ENCODE measurements at places on chromosomes 11 and 22.
A peak's percentile ranks its signal among the peaks of the same experiment; 100 is the strongest.

- DNase-seq, result no peak
Measured at GRCh38 chr11:81772166-81772565, 961.5 kb downstream of the FAM181B start.

DNA sequence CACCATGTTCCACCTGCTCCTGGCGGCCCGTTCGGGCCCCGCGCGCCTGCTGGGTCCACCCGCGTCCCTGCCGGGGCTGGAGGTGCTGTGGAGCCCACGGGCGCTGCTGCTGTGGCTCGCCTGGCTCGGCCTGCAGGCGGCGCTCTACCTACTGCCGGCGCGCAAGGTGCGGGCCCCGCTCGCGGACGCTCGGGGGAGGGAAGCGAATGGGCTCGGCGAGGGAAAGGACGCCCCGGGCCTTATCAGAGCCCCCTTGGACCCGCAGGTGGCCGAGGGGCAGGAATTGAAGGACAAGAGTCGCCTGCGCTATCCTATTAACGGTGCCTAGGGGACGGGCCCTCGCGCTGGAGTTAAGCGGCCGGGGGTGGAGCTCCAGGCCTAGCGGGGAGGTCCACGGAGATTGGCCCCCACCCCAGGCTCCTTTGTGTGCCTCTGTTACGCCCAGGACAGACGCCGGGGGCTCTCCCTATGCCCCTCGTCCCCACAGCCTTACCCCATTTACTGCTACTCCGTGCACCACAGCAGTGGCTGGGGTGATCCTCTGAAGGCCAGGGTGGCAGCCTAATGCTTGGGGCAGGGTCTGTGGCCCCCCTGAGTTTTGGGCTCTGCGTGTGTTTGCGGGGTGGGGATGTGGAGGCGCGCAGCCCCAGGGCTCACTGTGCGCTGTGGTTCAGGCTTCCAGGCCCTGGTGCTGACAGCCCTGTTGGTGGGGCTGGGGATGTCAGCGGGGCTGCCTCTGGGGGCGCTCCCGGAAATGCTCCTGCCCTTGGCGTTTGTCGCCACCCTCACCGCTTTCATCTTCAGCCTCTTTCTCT lies 1.1 kb downstream of the TM7SF2 start:
- DNase-seq, result no peak

DNA sequence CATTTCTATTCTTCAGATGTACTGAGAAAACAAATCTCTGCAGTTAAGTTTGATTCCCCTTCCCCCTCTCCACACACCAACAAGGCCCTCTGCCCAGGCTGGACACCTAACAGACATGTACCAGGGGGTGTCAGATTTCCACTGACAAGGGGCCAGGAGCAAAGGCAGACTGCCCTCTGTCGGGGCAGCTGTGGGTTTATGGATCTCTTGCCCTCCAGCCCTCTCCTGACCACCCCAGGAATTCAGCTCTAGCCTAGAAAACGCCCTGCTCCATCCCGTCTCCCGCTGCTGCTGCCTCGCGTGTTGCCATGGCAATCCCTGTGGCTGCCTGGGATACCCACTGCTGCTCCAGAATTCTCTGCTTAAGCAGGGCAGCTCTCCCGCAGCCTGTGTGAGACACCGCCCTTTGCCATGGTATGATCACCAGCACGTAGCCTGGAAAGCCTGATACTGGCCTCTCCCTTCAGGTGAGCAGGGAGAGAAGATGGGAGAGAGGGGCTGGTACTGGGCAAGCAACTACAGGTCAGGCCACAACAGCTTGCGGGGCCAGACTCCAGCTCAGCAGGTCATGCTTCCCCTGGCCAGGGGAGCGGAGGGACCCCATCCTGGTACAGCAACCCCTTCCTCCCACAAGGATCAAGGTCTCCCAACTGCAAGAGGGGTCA lies 41.6 kb downstream of the BUD13 start:
- DNase-seq, result no peak

DNA sequence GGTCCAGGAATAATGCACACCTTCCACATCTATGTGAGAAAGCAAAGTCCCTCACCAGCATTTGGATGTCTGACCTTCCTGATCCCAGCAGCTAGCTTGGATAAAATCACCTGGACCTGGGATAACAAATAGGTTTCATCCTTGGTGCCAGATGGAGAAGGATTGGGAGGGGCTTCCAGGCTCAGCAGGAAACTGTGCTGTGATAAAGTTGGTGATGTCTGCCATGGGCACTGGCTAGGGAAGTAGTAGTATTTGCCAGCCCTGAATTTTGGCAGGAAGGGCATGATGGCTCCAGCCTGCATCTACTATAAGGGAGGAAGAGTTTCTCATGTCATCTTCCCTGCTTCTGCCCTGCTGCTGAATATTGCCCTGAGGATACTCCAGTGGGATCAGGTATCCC lies 37.5 kb downstream of the C11orf91 start:
- no peak for DNase-seq

DNA sequence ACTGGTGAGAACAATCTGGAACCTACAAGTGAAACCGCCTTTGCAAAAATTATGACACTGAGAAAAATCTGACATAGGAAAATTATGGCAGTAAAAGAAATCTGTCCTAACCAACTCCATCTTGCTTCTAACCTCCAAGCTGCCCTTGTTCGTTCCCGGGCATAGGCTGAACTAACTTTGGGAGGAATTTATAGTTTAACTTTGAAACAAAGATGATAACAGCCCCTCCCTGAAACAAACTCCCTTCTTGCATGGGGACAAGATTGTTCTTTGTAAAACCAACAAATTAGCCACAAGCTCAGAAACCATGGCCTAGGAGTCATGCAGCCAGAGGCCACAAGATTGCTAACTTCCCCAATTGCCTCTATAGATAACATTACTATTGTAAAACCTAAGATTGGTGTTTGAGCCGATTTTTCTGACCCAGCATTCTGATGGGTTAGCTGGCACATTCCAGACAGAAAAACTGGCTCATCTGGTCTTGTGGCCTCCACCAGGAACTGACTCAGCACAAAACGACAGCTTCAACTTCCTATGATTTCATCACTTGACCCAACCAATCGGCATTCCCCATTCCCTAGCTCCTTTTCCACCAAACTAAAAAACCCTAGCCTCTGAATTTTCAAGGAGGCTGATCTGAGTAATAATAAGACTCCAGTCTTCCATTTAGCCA lies 3.6 kb upstream of the CCDC81 start:
- no peak for DNase-seq

GRCh38 chr11:83007477-83007876 lies 64.2 kb downstream of the RAB30 start:
- no peak for DNase-seq

DNA sequence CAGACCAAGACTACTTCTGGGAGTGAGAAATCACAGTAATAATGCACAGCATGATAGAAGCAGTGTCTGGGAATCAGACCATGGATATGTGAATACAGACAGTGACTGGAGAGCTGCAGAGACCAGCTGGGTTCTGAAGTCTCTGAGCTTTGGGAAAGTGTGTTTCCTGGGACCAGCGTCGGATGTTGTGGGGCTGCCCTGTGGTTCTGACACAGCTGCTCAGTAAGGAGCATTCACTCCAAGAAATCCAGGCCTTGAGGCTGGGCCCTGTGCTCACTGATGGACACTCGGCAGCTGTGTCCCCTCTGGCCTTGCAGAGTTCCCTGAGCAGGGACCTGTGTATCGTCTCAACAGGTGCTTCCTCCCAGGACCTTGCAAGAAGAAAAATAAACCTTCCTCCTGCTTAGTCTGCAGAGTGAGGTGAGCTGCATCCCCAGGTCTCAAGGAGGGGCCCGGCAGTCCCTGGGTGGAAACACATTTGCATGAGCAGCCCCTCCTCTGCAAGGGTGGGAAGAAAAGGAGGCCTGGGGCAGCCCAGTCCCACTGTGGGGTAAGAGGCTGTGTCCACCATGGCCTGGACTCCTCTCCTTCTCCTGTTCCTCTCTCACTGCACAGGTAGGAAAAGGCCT lies 107.9 kb downstream of the VPREB1 start:
- DNase-seq, result no peak

DNA sequence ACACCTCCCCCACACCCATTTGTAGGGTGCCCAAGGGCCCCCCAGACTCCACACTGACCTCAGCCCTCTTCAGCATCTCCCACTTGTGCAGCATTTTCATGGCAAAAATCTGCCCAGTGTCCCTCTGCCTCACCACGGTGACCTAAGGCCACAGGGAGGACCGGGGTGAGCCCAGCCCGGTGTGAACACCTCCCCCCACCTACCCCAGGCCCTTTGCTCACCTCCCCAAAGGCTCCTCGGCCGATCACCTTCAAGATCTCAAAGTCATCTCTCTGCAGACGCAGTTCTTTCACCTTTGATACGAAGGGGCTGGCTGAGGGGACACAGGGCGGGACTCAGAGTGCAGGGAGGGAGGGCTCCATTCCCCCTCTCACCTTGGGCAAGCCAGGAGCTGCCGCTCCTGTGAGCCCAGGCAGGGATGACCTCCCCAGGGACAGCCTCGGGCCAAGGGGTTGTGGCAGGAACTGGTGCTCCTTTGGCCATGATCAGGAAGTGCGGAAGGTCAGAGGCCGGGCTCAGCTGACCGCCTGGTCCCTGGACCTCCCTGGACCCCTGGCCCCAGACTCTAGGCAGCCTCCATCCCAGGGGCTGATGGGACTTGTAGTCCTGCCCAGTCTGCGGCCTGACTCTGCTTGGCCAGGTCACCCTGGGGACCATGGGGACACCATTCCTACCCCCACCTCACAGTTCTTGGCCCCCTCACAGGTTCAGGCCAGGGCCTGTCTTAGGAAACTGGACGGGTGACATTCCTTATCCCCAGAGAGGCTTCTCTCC lies 2.7 kb downstream of the CDC42BPG start:
- DNase-seq, result no peak

- DNase-seq, result peak; percentile 59
Measured at GRCh38 chr11:44094260-44094868, 1.1 kb upstream of the EXT2 start.

All from stimulated activated CD8-positive, alpha-beta memory T cell treated with anti-CD3 and anti-CD28 coated beads, Interleukin-15, amount 100 ng/mL, for 1 hour (primary cell).